Heart right ventricle (tissue), 16 donors: ENCODE measurements at places on chromosomes 6 and 20. TPM values are rescaled to one million over a fixed set of nuclear protein-coding genes. Genes with fewer than 3 reads are reported as not detected.

Gene TBX18
- total RNA-seq: 4.7 TPM

Gene NUP153
- 24.1 TPM for total RNA-seq

Gene SRMS
- total RNA-seq: not detected

Gene TFAP2A
- 0.59 TPM for total RNA-seq

Gene RIMS4
- total RNA-seq: 0.06 TPM
